AG10803 (cell line): ENCODE measurements at places on chromosomes 6 and 20.

GRCh38 chr6:38110481-38110971, 291.0 kb downstream of the ZFAND3 start:
- peak; percentile 16 for DNase-seq

- peak; percentile 88 for DNase-seq
These were observed 57.3 kb upstream of the MLIP start for GRCh38 chr6:54053881-54054391.

GRCh38 chr6:137341681-137342195, 122.6 kb upstream of the IFNGR1 start:
- peak; percentile 95 for DNase-seq

DNA sequence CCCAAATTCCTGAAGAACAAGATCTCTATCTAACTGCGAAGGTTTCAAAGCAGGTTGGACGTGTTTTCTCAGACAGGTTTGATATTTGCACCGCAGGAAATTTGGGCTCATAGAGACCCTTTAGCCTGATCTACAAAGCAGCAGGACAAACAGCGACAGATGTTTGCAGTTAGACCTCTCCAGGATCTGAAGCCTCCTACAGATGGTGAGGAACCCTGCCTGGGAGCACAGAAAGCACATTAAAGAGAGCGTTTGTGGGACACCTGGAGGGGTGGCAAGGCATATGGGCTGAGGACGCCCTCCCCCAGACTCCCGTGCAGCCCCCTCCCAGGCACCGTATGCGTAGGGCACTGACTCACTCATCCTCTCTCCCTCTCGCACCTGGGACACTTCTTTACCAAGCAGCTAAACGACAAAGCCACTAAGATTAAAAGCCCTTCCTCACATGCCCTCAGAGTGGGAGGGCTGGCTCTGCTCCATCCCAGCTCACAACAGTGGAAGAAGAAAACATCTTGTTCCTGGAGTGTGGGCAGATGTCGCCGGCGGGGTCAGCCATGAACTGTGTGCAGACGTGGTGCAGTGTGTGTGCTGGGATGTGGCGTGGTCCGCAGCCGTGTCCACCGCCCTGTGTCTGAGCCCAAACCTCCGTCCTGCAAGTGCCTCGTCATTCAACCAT, 249.7 kb upstream of the AFDN start:
- DNase-seq, result no peak

GRCh38 chr6:134436281-134436815, 118.4 kb upstream of the SGK1 start:
- DNase-seq, result peak; percentile 96

- peak; percentile 30 for DNase-seq
These were observed 55.4 kb downstream of the GFOD1 start for GRCh38 chr6:13431861-13432465.

- peak; percentile 63 for DNase-seq
These were observed 118.5 kb upstream of the SYNDIG1 start for GRCh38 chr20:24350923-24351368.

GRCh38 chr20:15342991-15343523, 1005.6 kb upstream of the FLRT3 start:
- no peak for DNase-seq

GRCh38 chr20:45981261-45981660, 9.3 kb upstream of the ZNF335 start:
- no peak for DNase-seq

DNA sequence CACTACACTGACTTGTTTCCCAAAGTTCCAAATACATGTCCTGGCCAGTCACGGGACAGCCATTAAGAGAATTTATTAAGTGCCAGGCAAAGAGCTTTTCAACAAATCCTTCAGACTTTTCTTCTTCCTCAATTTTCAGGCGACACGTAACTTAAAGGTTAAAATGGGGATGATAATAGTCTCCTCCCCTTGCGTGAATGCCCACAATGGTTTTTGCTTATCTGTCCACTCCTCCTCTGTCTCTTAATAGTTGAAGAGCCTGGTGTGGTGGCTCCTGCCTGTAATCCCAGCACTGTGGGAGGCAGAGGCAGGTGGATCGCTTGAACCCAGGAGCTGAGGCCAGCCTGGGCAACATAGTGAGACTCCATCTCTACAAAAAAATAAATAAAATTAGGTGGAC, 11.4 kb upstream of the PARD6B start:
- DNase-seq, result no peak

DNA sequence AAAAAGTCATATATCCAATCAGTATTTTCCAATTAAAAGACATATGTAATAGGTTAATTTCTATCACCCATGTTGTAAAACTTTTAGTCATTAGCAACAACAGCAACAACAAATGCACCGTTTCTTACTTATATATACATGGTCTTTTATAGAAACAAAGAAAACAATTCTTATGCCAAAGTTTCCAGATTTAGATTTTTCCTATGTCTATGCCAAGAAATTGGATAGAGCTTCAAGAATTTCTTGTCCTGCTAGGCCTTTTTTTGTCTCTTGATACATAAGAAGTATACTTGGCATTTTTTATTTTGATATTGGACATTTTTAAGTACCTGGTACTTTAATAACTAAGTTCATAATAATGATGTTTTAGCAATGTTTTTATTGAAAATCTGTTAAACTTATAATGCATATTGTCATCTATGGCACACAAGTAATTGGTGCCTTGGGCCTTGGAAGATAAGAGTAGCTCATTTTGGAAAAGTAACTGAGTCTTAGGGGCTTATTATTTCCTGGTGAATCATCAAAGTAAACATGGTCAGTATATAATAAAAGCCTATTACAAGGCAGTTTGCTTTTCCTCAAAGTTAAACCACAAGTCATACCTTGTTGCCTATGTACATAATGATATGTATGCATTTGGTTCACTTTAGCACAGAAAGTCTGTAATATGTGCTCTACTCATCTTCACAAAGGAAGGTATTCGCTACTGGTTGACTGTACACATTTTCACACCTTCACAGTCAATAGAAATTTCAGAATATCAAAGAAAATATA, 10.1 kb upstream of the FRK start:
- DNase-seq, result no peak

DNA sequence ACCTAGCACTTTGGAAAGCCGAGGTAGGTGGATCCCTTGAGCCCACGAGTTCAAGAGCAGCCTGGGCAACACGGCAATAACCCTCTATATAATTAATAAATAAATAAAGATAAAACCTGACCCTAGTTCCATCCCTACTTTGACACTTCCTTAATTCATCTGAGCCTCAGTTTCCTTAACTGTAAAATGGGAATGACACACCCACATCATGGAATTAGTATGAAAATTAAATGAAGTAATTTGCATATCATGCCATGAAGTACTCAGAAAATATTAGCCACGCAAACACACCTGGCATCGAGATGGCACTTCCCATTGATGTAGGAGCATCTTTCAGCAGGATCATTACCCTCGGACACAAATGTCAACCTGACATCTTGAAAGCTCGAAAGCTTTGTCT, 19.1 kb downstream of the ZMYND8 start:
- no peak for DNase-seq

DNA sequence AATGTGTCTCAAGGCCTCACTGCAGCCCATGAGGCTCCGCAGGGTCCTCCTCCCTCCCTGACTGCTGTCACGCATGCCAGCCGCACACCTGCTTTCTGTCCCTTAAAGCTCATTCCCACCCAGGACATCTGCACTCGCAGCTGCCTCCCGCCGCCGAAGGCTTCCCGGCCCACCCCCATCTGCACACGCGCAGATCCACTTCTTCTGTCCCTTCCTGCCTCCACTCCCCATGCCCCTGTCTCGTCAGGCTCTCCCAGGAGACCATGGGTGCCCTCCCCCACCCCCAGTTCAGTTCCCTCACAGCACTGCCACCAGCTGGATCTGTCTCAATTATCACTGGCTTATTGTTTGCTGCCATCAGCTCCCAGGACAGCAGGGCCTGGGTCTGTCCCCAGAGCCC, 63.0 kb downstream of the RIPOR3 start:
- DNase-seq, result no peak

DNA sequence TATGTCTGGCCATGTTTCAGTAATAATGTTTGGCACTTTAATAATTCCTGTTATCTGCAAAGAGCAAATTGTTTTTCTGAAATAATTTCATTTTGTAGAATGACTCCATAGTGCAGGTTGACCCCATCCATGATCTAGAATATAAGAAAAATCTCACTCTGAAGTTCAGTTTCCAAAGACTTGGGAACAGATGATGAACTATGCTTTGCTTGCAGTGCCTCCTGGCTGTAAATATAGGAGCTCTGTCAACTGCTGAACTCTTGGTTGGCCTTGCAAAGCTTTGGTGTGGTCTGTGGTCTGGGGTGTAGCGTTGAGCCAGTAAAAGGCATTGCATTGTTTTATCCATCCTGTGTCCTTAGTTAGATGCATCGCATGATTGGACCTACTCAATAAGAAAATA, 104.0 kb downstream of the PLCB4 start:
- peak; percentile 72 for DNase-seq

DNA sequence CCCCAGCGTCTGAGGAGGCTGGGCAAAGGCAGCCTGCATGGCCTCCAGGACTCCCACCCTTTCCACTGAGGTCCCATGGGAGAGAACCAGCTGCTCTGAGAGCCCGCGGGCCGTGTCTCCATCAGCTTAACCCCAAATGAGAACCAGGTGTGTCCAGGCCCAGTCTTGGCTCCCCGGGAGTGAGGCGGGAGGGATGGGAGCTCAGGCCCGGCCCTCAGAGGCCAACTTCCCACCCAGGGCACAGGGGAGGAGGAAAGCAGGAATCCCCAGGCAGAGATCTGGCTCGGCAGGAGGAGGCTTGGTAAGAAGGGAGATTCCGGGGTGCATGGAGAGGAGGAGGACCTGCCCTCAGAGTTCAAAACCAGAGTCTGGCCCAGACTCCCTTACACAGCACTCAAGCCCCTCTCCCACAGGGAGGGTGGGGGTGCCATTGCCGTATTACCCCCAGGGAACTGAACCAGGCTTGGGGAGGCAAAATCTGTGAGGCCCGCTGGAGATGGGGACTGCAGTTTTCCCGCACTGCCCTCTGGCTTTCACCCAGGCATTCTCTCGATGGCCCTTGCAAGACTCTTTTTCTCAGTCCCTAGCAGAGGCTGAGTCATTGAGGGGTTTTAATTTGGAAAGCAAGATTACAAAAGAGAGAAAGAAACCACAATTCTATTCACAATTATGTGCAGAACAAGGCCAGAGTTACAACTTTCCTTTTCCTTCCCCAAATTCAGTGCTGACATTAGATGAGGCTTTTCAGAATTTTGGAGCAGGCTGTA, 17.1 kb downstream of the FOXF2 start:
- peak; percentile 72 for DNase-seq

- DNase-seq, result no peak
These were observed 192.2 kb upstream of the SGK1 start for GRCh38 chr6:134510142-134510541.

DNA sequence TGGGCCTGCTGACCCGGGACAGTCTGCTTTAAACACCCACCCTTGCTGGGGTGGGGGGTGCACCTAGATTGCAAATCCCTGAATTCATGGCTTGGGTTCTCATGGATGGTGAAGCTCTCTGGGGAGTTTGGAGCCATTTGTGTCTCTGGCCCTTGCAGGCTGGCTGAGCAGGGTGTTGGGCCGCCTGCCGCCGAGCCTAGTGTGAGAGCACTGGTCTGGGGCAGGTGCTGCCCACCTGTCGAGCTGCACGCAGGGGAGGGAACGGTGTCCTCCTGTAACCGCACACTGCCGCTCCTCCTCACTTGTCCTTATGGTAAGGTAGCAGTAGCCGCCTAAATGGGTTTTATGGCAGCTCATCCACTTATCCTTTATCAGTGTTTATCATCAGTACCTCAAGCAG, 143.9 kb downstream of the DTNBP1 start:
- no peak for DNase-seq

GRCh38 chr6:147417954-147418353, 90.5 kb upstream of the SAMD5 start:
- DNase-seq, result no peak

DNA sequence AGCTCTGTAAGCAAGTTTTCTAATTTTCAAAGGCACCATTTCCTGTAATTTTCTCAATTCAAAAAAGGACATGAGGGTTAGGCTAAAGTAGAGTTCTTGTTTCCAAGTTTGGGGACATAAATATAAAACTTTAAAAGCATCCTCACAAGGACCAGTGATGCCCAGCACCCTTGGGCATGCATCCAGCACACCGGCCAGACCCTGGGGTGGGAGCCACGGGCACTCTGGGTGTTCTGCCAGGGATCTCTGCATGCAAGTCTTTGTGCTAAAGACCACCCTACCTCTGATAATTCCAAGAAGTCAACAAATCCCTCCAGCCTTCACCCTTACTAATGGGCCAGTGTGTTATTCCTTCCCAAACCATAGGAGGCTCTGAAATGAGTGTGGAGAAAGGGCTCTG, 46.5 kb downstream of the PLCG1 start:
- DNase-seq, result no peak

GRCh38 chr6:163897030-163897429, 482.5 kb downstream of the QKI start:
- DNase-seq, result peak; percentile 50
